ENCODE measurements at places on chromosomes 12 and 14.
A peak's percentile ranks its signal among the peaks of the same experiment; 100 is the strongest.

- no peak for DNase-seq
Measured at GRCh38 chr12:113127791-113128199, 7.8 kb downstream of the RASAL1 start.

- no peak for DNase-seq
Measured at GRCh38 chr12:170371-171225, 43.4 kb downstream of the SLC6A12 start.

- no peak for DNase-seq
Measured at GRCh38 chr14:40414386-40414785, 982.2 kb upstream of the FBXO33 start.

- DNase-seq, result no peak
Measured at GRCh38 chr14:95953111-95953724, 76.6 kb downstream of the TUNAR start.

DNA sequence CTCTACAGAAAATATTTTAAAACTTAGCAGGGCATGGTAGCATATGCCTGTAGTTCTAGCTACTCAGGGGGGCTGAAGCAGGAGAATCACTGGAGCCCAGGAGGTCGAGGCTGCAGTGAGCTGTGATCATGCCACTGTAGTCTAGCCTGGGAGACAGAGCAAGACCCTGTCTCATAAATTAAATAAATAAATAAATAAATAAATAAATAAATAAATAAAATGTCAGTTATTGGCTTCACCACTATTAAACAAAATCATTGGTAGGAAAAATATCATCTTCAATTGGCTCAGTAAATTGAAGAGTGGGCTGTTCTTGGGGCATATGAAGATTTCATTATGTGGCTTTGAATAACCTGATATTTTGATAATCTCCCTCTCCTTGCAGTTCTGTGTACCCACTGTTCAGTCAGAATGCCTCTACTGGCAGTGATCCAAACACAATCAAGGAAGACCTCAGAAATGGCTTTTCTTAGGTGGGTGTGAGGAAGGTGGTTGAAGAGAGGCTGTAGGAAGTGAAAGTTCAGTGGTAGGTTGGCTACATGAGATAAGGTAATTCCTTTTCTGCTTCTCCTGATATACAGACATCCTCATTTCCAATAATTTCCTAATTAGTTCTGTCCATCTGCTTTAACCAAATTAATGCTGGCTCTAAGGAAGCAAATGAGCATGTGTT is 175.8 kb downstream of the MSRB3 start:
- DNase-seq, result no peak

GRCh38 chr14:21846227-21846885 is 172.7 kb upstream of the OR4E1 start:
- DNase-seq, result peak; percentile 71

All from CD8-positive, alpha-beta T cell (primary cell).